ENCODE measurements at places on chromosomes 6 and 20.

DNA sequence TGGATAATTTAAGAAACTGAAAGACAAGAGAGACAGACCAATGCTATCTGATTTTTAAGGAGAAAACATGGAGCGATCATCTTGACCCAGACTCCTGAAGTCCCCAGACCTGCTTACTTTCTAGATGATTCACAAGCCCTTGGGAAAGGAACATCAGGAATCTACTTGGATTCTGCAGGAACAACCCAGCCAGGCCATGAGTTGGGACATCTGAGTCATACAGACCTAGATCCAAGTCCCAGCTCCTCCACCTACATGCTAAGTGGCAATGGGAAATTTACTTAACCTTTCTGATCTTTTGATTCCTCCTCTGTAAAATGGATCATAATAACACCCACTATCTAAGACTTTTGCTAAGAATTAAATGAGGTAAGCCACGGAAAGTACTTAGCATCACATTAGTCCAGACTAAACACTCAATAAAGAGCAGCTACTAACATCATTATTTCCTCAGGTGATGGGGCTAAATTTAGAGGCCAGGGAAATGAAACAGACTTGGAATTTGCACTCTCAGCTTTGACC is 61.0 kb upstream of the MAFB start:
- DNase-seq: no peak

DNA sequence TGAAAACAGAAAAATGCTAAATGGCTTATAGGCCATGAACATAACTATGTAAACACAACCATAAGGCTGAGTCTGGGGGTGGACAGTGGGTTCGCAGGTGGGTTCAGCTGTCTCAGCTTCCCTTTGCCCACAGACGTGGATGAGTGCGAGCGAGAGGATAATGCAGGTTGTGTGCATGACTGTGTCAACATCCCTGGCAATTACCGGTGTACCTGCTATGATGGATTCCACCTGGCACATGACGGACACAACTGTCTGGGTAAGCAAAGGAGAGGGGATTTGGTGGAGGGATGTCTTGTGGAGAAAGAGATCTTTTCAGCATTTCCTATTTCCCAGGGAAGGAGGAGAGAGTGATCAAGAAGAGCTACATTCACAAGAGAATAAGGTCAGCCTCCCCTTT is 14.7 kb downstream of the SCUBE3 start:
- DNase-seq: peak; percentile 38

GRCh38 chr20:1165941-1166340 is 18.8 kb downstream of the TMEM74B start:
- no peak for DNase-seq

DNA sequence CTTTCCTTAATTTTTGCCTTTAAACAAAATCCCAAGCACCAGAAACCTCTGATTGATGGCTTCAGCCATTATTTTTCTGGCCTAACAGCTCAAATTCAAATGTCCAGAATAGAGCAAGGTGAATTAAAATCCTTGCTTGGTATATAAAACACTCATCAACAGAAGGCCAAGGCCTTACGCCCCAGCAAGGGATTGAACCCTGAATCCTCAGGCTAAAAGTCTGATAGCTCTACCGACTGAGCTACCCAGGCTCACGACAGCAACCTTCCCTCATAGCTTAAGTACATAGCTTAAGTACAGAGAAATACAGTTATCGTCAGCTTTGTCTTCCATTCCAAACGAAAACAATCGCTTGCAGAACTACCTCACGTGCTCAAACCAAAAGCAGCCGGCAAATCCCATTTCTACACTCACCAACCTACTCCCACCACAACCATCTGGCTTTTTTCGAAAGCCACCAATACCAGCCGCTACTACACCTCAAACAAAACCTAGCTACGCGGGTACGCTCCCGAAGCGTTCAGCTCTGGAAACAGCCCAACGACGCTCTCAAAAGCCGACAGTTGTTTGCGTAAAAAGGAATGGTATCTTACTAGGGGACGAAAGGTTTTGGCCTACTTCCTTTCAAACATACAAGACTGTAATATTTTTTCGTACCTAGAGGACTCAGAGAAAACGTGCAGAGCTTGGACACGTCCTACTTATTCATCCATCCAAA is 167.5 kb downstream of the GPX5 start:
- DNase-seq: no peak

DNA sequence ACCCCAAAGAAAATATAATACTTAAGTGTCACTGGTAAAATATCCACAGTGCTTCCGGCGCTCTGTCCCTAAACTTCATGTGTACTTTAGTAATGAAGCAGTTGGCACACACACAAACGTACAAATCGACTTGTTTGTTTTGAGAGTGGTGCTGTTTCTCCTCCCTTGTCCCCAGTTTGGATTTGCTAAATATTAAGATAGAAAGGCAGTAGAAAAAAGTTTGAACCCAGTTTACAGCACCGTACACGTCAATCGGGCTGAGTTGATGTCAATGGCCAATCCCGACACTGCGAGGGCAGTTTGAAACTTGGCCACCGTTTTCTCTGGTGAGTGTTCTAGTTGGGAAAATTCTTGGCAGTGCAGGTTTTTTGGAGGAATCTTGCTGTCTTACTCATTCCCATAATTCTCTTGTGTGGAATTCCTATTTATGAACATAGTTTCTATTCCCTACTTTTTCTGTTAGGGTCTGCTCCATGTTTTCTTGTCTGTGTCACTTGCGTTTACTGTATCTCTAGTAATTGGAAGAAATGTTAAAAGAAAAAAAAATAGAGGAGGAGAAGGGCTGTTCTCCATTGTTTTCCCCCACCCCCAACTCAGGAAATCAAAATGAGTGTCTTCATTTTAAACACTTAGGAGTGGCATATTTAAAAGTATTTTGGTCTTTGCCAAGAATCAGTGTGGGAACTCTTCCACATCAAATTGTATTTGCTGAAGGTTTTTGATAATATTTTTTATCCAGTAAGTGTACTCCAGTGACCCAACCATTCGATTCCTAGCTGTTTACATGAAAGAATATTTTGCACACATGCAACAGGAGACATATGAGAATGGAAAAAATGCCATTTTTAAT is 72.3 kb downstream of the OR2B2 start:
- peak; percentile 58 for DNase-seq

GRCh38 chr6:51153109-51153508 is 334.4 kb downstream of the TFAP2B start:
- DNase-seq: no peak

DNA sequence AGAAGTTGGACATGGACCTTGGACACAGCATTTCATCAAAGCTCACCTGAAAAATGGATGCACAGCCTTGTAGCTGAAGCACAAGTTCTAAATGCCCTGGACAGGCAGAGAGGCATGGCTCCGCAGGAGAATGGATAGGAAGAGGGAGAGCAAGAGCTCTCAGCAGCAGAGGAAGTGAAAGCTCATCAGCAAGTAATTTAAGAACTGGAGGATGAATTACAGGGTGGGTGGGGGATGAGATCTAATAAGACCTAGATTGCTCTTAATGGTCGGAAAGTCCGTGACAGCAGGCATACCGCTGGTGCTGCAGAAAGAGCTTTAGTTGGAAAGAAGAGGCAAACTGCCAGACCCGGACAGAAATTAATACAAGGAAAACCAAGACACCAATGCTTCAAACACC is 37.3 kb upstream of the SAYSD1 start:
- DNase-seq: no peak

DNA sequence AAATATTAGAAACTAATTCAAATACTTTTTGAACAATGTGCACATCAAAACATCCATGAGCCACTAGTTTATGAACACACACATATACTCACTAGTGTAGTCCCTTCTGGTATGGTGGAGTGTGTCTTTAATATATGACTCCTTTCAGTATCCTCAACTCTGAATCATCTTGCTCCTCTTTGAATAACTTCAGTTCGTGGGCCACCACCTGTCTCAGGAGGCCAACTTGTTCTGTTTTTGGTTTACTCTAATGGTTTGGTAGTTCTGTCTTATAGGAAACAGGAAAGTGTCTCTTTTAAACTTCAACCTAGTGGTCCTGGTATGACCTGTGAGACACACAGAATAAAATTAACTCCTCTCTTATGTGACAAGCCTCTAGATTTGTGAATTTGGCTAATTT is 55.6 kb downstream of the ZNF292 start:
- DNase-seq: no peak

DNA sequence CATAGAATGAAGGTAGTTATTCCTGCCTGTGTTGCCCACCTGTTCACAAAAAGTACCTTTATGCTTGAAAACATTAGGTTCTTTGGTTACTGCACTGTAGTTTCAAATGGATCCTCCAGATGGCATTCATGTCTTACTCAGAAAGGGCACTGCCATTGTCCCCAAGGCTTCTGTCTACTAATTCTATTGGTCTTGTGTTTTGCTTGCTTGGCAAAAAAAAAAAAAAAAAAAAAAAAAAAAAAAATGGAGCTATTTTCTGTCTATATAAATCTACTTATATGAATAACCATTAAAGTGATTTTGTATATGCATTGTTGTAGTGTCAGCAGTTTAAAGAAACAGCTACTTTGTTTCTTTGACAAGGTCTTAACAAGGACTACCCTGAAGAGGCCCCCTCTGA is 12.7 kb upstream of the EFHC1 start:
- peak; percentile 52 for DNase-seq

GRCh38 chr6:148415511-148416260 is 73.0 kb downstream of the SASH1 start:
- no peak for DNase-seq

- no peak for DNase-seq
These were observed 132.5 kb downstream of the PREX1 start for GRCh38 chr20:48695255-48695654.

- DNase-seq: no peak
These were observed 81.6 kb downstream of the FOXA2 start for GRCh38 chr20:22502731-22503191.

- no peak for DNase-seq
These were observed 24.8 kb upstream of the HLA-DQA2 start for GRCh38 chr6:32716396-32716795.

- no peak for DNase-seq
These were observed 1239.3 kb upstream of the GJE1 start for GRCh38 chr6:140893432-140893831.

DNA sequence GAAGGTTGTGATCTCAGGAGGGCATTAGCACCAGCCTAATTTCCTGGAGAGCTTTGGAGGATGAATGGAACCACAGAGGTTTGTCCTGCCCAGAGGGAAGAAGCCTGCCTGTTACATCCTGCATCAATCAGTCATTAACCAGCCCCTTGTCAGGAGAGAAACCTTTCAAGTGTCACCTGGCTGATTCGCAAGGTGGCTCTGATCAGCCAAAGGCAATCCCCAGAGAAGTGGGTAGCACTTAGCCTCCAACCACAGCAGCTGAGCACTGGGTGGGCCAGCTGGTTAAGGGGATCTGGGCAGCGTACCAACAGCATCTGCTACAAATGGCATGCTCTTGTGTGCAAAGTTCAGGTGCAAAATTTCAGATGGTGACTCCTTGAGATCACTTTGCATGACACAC is 26.9 kb downstream of the ANKEF1 start:
- peak; percentile 48 for DNase-seq

GRCh38 chr6:136548582-136549299 is 1.5 kb downstream of the MAP7 start:
- no peak for DNase-seq

GRCh38 chr6:27757307-27757706 is 154.9 kb downstream of the OR2B2 start:
- no peak for DNase-seq

DNA sequence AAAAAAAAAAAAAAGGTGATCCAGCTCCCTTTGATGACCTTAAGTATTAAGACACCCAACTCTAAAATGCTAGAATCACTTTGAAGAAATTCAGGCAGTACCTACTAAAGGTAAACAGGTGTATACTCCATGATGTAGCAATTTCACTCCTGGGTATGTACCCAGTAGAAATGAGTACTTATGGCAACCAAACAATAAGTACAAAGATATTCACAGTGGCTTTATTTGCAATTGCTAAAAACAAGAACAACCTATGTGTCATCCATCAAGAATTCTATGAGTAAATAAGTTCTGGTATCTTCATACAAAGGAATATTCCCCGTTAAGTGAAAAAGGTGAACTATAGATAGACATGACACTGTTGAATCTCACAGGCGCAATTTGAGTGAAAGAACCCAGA is 29.4 kb downstream of the MDGA1 start:
- DNase-seq: no peak

- DNase-seq: no peak
These were observed 71.8 kb downstream of the ATG5 start for GRCh38 chr6:106253731-106254130.

DNA sequence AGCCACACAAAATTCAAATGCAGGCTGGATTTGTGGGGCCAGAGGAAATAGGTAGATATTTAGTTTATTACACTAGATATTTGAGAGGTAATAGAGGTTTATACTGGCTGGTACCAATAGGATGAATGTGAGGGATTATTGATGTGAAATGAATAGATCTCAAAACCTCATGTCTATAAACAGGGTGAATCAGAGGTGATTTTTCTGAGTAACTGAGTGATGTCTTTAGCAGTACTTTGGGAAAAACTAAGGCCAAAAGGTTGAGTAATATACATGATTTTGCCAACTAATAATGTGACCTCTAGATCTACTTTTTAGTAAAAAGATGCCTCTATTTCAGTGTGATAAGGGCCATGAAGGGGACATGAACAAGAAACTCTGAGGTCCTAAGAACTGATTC is 86.8 kb downstream of the HAO1 start:
- DNase-seq: no peak

DNA sequence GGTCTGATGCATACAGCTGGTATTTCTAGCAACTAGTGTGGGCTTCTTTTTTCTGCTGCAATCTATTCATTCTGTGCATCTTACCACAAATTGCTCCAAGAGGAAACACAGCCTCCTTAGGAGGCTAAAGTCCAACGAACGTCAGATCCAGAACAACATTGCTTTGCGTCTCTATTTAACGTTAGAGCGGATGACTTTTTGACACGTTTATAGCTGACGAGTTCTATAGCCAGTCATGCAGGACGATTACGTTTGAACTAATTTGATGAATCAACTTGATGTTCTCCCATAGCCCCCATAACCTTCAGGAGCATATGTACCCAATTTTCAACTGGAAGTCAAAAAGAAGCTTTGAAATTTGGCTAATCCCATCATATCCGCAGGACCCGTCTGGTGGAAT is 59.9 kb downstream of the TSHZ2 start:
- no peak for DNase-seq

DNA sequence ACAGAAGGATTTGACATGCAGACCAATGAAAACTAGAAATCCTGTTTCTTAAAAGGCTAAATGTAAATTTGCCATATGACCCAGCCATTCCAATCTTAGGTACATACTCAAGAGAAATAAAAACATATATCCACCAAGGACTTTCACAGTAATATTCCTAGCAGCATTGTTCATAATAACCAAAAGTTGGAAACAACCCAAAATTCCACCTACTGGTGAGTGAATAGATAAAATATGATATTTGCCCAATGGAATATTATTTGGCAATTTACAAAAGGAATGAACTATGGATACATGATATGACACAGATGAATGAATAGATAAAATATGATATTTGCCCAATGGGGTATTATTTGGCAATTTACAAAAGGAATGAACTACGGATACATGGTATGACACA is 22.7 kb downstream of the MTCL3 start:
- no peak for DNase-seq
